GM23248 (cell line): ENCODE measurements at places on chromosomes 12 and 14. TPM values are rescaled to one million over a fixed set of nuclear protein-coding genes. Genes with fewer than 3 reads are reported as not detected.
A peak's percentile ranks its signal among the peaks of the same experiment; 100 is the strongest.

- no peak for DNase-seq
- H3K36me3 ChIP-seq, result no peaks in the 10 kb centered on the region
- H3K27me3 ChIP-seq, result no peaks in the 10 kb centered on the region
- H3K27ac ChIP-seq, result no peak overlapping the region
- H3K4me1 ChIP-seq, result no peaks in the 10 kb centered on the region
- H3K4me3 ChIP-seq, result no peak overlapping the region
Measured at GRCh38 chr12:26205941-26206340, 10.6 kb downstream of the SSPN start.

- no peak for DNase-seq
- no peak overlapping the region for H3K27ac ChIP-seq
- no peaks in the 10 kb centered on the region for H3K27me3 ChIP-seq
- no peaks in the 10 kb centered on the region for H3K36me3 ChIP-seq
- H3K4me1 ChIP-seq, result no peaks in the 10 kb centered on the region
Measured at GRCh38 chr12:1328391-1328790, 266.0 kb downstream of the FBXL14 start.

The RNASE7 gene
- total RNA-seq, result not detected in 2 replicates

DNA sequence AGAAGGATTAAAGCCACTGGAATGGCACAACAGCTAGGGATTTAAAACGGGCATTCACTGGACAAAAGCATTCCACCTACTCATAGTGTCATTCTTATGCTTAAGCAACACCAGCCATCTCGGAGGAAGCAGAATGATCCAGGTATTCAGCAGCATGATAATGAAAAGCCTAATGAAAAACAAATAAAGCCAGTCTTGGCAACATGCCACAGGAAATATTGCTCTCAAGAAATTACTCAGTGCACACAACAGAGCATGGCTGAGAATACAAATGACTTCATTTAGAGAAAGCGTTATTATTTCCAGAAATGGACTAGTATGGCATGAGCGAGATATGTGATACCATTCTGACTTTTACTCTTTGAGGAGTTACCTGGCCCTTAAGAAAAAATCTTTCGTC is 442.2 kb downstream of the APAF1 start:
- H3K4me1 ChIP-seq, result no peaks in the 10 kb centered on the region
- H3K36me3 ChIP-seq, result no peaks in the 10 kb centered on the region
- H3K27ac ChIP-seq, result no peak overlapping the region
- peak; percentile 1 for DNase-seq
- no peak overlapping the region for H3K4me3 ChIP-seq

- no peaks in the 10 kb centered on the region for H3K36me3 ChIP-seq
- no peaks in the 10 kb centered on the region for H3K27me3 ChIP-seq
- no peak for DNase-seq
Measured at GRCh38 chr12:26623136-26623535, 209.9 kb downstream of the ITPR2 start.

The FANCM gene
- total RNA-seq, result 4.6 and 6.7 TPM in 2 replicates

- H3K36me3 ChIP-seq, result no peaks in the 10 kb centered on the region
- peak; percentile 67 for DNase-seq
Measured at GRCh38 chr12:5428332-5429221, 3.3 kb upstream of the NTF3 start.

DNA sequence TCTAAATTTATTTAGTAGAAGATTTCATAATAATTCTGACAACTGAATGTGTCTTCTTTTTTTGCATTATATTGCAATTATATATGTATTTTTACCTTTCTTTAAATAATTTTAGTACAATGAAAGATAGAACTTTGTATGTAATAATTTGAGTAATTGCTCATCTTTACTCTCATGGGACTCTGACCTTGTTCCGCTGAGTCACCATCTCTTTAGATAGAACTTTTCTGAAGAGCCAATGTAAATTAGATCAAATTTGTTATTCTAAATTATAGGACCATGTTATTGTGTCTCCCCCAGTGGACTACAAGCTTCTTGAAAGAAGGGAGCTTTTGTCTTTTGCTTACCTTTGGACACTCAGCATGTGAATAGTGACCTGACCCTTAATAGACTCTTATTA is 96.1 kb downstream of the TRHDE start:
- H3K27ac ChIP-seq, result no peak overlapping the region
- no peaks in the 10 kb centered on the region for H3K36me3 ChIP-seq
- no peak overlapping the region for H3K4me3 ChIP-seq
- no peaks in the 10 kb centered on the region for H3K27me3 ChIP-seq

The KRT77 gene
- not detected in 2 replicates for total RNA-seq
